ENCODE measurements at places on chromosomes 5 and 9.

GRCh38 chr5:171599411-171599810 lies 180.0 kb downstream of the FGF18 start:
- DNase-seq = no peak

DNA sequence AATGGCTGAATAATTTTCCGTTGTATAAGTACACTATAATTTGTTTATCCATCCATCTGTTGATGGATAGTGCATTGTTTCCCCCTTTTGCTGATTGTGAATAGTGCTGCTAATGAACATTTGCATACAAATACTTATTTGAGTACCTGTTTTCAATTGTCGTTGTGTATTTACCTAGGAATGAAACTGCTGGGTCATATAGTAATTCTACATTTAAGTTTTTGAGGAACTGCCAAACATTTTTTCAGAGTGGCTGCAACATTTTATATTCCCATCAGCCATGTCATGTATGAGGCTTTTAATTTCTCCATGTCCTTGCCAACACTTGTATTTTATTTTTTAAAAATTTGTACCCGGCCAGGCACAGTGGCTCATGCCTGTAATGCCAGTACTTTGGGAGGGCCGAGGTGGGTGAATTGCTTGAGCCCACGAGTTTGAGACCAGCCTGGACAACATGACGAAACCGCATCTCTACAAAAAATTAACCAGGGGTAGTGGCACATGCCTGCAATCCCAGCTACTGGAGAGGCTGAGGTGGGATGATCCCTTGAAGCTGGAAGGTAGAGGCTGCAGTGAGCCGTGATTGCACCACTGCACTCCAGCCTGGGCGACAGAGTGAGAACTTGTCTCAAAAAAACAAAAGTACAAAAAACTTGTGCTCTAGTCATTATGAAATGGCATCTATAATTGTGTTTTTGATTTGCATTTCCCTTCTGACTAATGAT lies 2.2 kb upstream of the ANXA6 start:
- no peak for DNase-seq

GRCh38 chr5:95251185-95251584 lies 33.7 kb downstream of the MCTP1 start:
- DNase-seq = no peak

- no peak for DNase-seq
These were observed 23.4 kb downstream of the ANKRA2 start for GRCh38 chr5:73542020-73542419.

GRCh38 chr5:55983986-55984385 lies 10.8 kb downstream of the IL6ST start:
- DNase-seq = no peak

GRCh38 chr5:1320436-1321344 lies 24.2 kb downstream of the CLPTM1L start:
- no peak for DNase-seq

All from thyroid gland (tissue), 4 donors.